ENCODE measurements at places on chromosomes 7 and 10. TPM values are rescaled to one million over a fixed set of nuclear protein-coding genes. Genes with fewer than 3 reads are reported as not detected.

PRTFDC1 gene
- total RNA-seq = 6.6 TPM

CLRN3 gene
- not detected for total RNA-seq

GIMAP4 gene
- total RNA-seq = not detected

CYP3A4 gene
- total RNA-seq = not detected

CCL24 gene
- total RNA-seq = not detected

CPA2 gene
- 0.31 TPM for total RNA-seq

OR2A2 gene
- not detected for total RNA-seq

TPST1 gene
- 14.9 TPM for total RNA-seq

GPR158 gene
- total RNA-seq = 0.86 TPM

VGF gene
- total RNA-seq = 7.4 TPM

FOXI2 gene
- 1.0 TPM for total RNA-seq

OR9A2 gene
- not detected for total RNA-seq

ASIC3 gene
- total RNA-seq = 1.4 TPM

CYP2C19 gene
- total RNA-seq = not detected

SPAM1 gene
- total RNA-seq = not detected

AS3MT gene
- 10.4 TPM for total RNA-seq

IFIT1B gene
- not detected for total RNA-seq

SPDYE16 gene
- total RNA-seq = not detected

UCN3 gene
- total RNA-seq = not detected

RBM20 gene
- 0.29 TPM for total RNA-seq

PNLIPRP3 gene
- total RNA-seq = not detected

C10orf53 gene
- not detected for total RNA-seq

ANXA11 gene
- total RNA-seq = 84.9 TPM

PDE1C gene
- 0.67 TPM for total RNA-seq

IFT22 gene
- total RNA-seq = 17.7 TPM

NRP1 gene
- total RNA-seq = 2.1 TPM

ANKRD30A gene
- total RNA-seq = not detected

SLC16A12 gene
- total RNA-seq = 2.0 TPM

CPA1 gene
- not detected for total RNA-seq

SLC13A1 gene
- not detected for total RNA-seq

RBP4 gene
- total RNA-seq = 0.31 TPM

EIF5AL1 gene
- 1.7 TPM for total RNA-seq

GDF2 gene
- total RNA-seq = not detected

C10orf95 gene
- total RNA-seq = 0.44 TPM

PDE6C gene
- not detected for total RNA-seq

CRTAC1 gene
- total RNA-seq = 0.91 TPM

EPHA1 gene
- total RNA-seq = 133 TPM

TRIL gene
- total RNA-seq = 5.8 TPM

SGMS1 gene
- total RNA-seq = 15.6 TPM

HYAL4 gene
- total RNA-seq = not detected

HECW1 gene
- total RNA-seq = 10.5 TPM

COL17A1 gene
- total RNA-seq = 1.9 TPM

TMEM184A gene
- 1.8 TPM for total RNA-seq

TACC2 gene
- total RNA-seq = 48.5 TPM

TMEM213 gene
- not detected for total RNA-seq

CLCN1 gene
- 0.33 TPM for total RNA-seq

NPFFR1 gene
- 0.06 TPM for total RNA-seq

MMD2 gene
- not detected for total RNA-seq

PRR15 gene
- 7.9 TPM for total RNA-seq

Data from H1 (cell line).